ENCODE measurements at places on chromosomes 1 and 21.

DNA sequence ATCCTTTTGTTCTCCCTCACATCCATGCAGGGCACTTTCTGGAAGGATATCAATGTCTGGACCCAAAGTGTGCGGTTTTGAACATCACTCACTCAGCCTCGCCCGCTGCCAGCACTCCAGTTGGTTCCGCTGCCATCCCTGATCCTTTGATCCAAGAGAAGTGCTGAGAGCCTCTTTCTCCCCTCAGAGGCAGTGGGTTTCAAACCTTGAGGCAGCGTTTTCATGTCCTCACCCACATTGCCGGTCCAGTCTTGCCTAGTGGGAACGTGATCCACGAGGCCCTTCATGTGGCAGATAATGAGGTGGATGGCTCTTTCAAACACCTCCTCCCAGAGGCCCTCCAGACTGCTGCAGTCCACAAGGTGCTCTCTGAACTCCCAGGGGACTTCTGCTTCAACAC, 122.2 kb downstream of the ACTL8 start:
- DNase-seq = no peak
- no peaks in the 10 kb centered on the region for H3K36me3 ChIP-seq
- H3K27ac ChIP-seq = no peak overlapping the region
- H3K4me1 ChIP-seq = no peaks in the 10 kb centered on the region
- no peak overlapping the region for H3K4me3 ChIP-seq

DNA sequence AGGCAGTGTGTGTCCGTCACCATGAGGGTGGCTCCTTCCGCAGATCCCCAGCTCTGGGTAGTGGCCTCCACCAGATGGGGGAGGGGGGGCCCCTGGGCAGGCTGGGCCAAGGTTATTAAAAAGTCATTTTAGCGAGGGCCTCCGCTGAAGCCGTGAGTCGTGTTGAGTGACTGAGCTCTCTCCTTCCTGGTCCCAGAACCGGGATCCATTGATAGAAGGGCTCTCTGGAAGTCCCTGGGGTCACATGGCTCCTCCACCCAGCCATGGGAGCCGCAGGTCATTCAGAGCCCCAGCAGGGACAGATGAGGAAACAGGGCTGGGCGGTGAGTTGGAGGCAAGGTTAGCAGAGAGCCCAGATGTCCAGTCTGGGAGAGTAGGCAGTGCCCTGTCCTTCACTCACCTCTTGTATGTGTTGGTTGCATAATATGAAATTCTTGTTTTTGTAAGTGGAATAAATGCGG, 12.9 kb downstream of the MIIP start:
- no peak for DNase-seq
- H3K27me3 ChIP-seq = no peaks in the 10 kb centered on the region
- no peak overlapping the region for H3K4me3 ChIP-seq
- no peak overlapping the region for H3K27ac ChIP-seq

GRCh38 chr1:201917362-201918033, 28.8 kb downstream of the SHISA4 start:
- DNase-seq = no peak
- H3K27ac ChIP-seq = no peak overlapping the region
- no peak overlapping the region for H3K4me3 ChIP-seq
- no peaks in the 10 kb centered on the region for H3K36me3 ChIP-seq
- H3K4me1 ChIP-seq = no peaks in the 10 kb centered on the region

- no peaks in the 10 kb centered on the region for H3K4me1 ChIP-seq
- no peak for DNase-seq
- peaks cover 12% of the 10 kb centered on the region for H3K27me3 ChIP-seq
- no peak overlapping the region for H3K4me3 ChIP-seq
- no peaks in the 10 kb centered on the region for H3K36me3 ChIP-seq
Observed at GRCh38 chr1:232844791-232845190, 39.6 kb downstream of the MAP10 start.

DNA sequence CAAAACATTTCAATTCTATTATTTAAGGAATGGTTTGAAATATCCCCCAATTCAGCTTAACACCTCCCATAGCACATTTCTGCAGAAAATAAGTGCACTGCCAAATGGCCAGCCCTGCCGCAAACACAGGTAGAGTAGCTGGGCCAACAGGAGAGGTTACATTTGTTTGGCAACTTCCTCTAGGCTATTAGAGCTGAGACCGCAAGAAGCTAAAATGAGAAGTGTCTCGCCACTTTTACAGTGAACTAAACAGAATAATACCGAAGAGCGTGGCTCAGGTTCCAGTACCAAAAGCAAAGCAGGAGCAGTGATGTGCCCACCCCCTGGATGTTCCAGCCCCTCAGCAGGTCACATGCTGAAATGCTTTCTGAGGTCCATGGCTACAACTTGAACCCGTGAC, 154.5 kb upstream of the PKN2 start:
- H3K27me3 ChIP-seq = peaks cover 2% of the 10 kb centered on the region
- no peaks in the 10 kb centered on the region for H3K4me1 ChIP-seq

DNA sequence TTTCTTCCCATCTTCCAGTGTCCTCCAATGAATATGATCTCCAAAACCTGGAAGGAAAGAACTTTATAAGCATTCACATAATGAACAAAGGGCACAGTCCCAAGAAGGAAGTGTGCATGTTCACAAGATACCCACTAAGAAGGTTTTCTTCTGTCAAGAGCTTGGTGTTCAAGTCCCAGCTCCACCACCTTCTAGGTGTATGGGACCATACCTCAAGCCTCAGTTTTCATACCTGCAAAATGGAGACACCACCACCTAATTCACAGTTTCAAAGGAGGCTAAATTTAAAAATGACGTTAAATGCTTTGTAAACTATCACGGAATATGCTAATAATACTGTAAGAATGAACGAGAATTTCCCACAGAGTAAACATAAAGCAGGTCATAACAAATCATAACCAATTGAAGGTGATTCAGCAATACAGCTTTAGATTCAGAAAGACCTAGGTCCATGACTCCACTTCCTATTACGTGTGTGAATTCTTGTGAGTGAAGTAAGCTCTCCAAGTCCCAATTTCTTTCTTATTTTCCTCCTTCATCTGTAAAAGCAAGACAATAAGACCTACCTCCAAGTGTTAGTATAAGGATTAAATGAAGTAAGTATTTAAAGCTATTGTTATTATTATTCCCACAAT, 8.1 kb upstream of the KTI12 start:
- peaks cover 10% of the 10 kb centered on the region for H3K4me1 ChIP-seq
- H3K27me3 ChIP-seq = no peaks in the 10 kb centered on the region
- DNase-seq = no peak

DNA sequence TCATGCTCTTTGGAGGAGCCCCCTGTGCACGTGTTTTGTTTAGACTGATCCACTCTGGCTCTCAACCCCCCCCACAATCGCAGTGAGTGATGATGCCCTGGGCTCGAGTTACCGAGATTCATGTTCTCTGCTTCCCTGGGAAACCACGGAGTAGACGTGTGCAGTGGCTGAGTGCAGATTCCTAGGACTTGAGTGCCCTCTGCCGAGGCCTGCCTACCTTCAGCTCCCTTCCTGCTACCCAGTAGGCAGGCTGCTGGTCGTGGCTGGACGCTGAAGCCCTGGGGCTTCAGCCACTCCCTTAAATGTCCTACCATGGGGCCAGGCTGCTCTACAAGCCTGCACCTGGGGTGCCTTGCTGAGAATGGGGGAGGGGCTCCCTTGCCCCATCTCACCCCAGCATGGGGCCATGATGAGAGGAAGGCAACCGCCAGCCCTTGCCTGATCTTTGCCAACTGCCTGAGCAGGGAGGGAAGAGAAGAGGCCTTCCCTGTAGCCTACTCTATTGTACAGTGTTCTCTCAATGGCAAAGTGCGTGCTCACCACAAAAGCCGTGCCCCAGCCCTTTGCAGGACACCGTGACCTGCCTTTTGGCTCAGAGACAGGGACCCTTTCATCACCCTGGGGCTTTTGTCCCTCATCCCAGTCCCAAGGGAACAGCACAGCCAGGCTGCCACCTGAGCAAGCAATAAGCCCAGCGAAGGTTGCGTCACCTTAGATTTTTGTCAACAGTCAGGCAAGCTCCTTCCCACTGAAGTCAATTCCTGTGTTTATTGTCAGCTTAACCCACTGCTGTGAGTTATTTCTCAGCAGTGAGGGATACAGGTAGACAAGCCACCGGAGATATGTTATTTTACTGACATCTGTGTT, 4.1 kb upstream of the GRIK3 start:
- H3K27me3 ChIP-seq = peaks cover 32% of the 10 kb centered on the region
- no peak overlapping the region for H3K4me3 ChIP-seq

DNA sequence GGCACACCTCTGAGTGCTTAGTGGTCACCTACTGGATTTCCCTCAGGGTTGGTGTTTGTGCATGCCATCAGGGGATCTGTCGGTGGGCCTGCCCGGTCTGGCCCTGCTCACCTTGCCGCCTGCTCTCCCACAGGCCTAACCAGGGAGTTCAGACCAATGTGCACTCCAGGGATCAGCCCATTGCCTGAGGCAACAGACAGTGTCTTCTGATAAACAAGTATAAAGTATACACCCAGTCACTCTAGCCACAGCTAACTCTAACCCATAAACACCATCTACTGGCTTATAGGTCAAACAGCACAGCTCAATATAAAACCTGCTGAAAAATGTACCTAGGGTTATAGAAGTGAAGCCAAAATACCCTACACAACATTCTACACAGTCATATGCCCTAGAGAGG, 1300.0 kb downstream of the PLA2G4A start:
- no peaks in the 10 kb centered on the region for H3K4me1 ChIP-seq
- no peak for DNase-seq
- no peak overlapping the region for H3K27ac ChIP-seq
- no peaks in the 10 kb centered on the region for H3K36me3 ChIP-seq

- no peaks in the 10 kb centered on the region for H3K4me1 ChIP-seq
- no peak overlapping the region for H3K4me3 ChIP-seq
- no peak overlapping the region for H3K27ac ChIP-seq
Observed at GRCh38 chr1:178011864-178012503, 42.1 kb upstream of the SEC16B start.

DNA sequence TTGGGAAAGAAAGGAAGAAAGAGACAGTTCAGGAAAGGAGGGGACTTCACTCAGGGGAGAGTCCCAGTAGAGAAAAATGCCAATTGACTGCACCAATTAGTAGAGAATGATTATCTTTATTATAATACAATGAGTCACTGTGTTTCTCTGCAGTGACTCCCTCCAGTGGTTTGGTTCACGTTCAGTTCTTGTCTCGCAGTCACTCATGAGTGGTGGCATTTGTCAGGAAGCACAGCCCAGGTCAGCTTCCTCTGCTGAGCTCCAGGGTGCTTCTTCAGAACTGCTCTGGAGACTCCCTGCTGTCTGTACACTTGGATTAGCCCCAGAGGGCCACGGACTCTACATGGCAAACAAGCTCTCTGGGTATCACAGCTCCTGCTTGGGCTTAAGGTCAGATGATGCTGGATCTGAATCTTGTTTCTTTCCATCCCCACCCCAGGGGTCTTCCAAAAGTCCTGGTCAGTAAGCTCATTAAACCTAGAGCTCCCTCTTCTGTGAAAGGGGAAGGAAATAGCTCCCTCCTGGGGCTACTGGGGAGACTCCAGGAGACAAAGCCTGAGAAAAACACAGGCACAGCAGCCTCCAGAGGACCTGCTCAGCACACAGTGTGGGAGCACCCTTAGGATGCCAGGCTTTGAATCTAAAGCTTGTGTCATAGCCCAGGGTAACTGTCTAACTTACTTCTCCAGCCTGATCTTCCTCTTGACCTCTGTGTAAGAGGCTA, 619.0 kb downstream of the AJAP1 start:
- H3K36me3 ChIP-seq = no peaks in the 10 kb centered on the region
- H3K27me3 ChIP-seq = no peaks in the 10 kb centered on the region
- no peak overlapping the region for H3K27ac ChIP-seq
- no peak for DNase-seq

GRCh38 chr1:34319218-34319617, 142.5 kb downstream of the C1orf94 start:
- H3K36me3 ChIP-seq = no peaks in the 10 kb centered on the region
- H3K27ac ChIP-seq = no peak overlapping the region
- peaks cover 5% of the 10 kb centered on the region for H3K27me3 ChIP-seq
- no peak overlapping the region for H3K4me3 ChIP-seq
- H3K4me1 ChIP-seq = no peaks in the 10 kb centered on the region
- no peak for DNase-seq

GRCh38 chr1:46137916-46138315, 5.5 kb upstream of the PIK3R3 start:
- H3K27me3 ChIP-seq = peaks cover 11% of the 10 kb centered on the region
- DNase-seq = no peak
- peaks cover 3% of the 10 kb centered on the region for H3K4me1 ChIP-seq
- H3K27ac ChIP-seq = no peak overlapping the region

GRCh38 chr1:76501586-76502219, 365.6 kb upstream of the ST6GALNAC5 start:
- no peak for DNase-seq
- H3K36me3 ChIP-seq = no peaks in the 10 kb centered on the region
- H3K27ac ChIP-seq = no peak overlapping the region
- H3K4me3 ChIP-seq = no peak overlapping the region
- H3K27me3 ChIP-seq = no peaks in the 10 kb centered on the region

GRCh38 chr1:174166530-174167264, 7.4 kb downstream of the RABGAP1L start:
- no peak for DNase-seq
- H3K36me3 ChIP-seq = peaks cover 3% of the 10 kb centered on the region
- H3K4me1 ChIP-seq = peaks cover 53% of the 10 kb centered on the region

DNA sequence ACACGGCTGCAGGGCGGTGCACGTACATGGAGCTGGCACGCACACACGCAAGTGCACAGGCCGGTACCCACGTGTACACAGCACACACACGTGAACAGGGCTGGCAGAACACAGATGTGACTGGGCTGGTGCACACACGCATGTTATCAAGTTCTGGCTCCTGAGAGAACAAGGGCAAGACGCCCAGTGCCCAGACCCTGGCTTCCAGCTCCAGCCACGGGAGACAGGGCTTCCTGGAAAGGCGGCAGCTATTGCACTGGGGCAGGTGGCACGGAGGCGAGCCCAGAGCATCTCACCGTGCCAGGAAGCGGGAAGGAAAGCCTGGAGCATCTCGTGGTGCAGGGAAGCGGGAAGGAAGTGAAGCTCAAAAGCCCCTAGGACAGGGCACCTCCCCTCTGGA, 5.9 kb downstream of the SDF4 start:
- no peak overlapping the region for H3K27ac ChIP-seq
- peaks cover 30% of the 10 kb centered on the region for H3K36me3 ChIP-seq
- H3K27me3 ChIP-seq = no peaks in the 10 kb centered on the region

DNA sequence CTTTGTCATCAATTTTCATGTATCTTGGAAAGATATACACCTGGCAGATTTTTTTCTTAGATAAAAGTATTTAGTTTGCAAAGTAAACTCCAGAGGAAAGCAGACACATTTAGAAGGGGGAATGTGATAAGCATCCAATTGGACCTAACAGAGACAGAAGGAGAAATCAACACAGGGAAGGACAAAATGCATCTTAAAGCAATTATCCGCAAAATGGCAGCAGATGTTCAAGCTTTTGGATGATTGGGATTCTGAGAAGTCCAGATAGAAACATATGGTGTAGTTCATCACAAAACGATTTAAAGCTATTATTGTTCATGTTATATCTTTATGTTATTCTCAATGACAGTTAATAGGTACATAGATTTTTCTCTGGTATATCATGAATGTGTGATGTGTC, 1153.1 kb upstream of the B3GALT2 start:
- no peak for DNase-seq
- no peaks in the 10 kb centered on the region for H3K36me3 ChIP-seq
- no peaks in the 10 kb centered on the region for H3K4me1 ChIP-seq
- H3K27me3 ChIP-seq = peaks cover 2% of the 10 kb centered on the region

Measured in memory B cell (primary cell).